GM20000 (cell line): ENCODE measurements at places on chromosomes 11 and 22.

DNA sequence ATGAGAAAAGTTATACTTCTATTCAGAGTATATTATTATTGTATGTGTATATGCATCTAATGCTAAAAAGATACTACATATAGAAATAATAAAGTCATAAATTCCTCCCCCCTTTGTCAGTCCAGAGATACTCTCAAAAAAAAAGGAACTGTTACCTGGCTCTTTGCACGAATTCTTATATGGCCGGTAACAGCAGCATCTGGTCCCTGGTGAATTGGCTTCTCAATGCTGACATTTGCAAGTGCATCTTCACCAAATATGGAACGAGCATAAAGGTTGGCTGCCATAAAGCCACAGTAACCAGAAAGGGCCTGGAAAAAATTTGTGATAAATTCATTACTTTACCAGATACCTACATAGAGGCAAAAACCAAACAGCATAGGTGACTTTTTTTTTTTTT lies 41.2 kb downstream of the COPB1 start:
- DNase-seq = no peak

DNA sequence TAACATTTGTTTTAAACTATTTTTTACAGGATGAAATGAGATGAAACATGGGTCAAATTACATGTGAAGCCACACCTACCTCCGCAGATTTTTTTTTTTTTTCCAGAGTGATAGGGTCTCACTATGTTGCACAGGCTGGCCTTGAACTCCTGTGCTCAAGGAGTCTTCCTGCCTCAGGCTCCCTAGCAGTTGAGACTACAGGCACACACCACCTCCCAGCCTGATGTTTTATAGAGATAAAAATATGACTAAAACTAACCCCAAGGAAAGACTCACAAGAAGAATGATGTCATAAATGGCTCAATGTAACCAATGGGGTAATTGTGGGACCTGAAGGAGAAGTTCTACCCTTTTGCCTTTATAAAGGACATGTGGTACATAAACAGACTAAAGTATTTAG lies 52.3 kb upstream of the SOX6 start:
- no peak for DNase-seq

DNA sequence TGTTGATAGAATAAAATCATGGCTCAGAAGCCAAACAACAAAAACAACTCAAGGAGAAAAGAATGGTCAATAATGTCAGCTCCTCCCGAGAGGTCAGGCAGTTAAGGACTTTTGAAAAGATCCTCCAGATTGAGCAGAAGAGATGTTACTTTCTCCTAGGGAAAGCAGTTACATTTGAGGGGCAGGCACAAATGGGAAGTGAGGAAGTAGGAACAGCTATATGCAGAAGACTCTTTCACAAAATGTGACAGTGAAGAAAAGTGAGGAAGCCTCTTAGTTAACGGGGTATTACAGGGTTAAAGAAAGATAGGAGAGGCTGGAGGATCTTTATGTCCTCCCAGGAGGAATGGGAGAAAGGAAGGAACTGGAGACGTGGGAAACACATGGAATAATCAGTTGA lies 3.4 kb downstream of the DCHS1 start:
- DNase-seq = no peak

- DNase-seq = no peak
These were observed 13.3 kb downstream of the TTC38 start for GRCh38 chr22:46280999-46281623.

- no peak for DNase-seq
These were observed 1.1 kb downstream of the PICALM start for GRCh38 chr11:86067851-86068137.
